8988T (cell line): ENCODE measurements at places on chromosomes 3 and 15.
A peak's percentile ranks its signal among the peaks of the same experiment; 100 is the strongest.

DNA sequence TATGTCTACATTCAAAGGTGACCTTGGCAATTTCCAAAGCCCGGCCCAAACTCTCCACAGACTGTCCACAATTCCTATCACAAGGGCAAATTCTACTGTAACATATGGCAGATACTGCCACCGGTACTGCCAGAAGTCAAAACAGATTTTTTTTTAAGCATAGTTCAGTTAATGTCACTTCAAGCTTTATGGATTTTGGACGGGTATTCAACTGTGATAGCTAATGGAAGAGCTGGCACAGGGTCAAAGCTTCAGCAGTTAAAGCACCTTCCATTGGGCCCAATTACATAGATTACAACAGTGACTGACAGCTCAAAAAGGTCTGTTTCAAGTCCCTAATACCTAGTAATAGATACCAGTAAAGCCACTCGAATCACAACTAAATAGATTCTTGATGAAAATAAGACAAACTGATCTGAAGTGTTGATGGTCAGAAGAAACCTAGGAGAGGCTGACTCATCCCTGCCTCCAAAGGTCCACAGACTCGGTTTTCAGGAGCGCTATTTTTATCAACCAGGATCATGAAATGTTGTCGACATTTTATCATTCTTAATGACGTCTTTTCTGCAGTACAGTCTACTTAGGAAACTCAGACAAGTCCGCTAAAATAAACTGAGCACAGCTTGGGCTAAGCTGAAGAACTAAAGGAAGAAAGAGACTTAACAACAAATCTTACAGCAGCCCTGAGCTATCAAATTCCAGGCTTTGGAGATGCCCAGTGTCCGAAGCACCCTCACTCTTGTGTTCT, 38.7 kb downstream of the ANXA2 start:
- DNase-seq = no peak

- DNase-seq = peak; percentile 46
Observed at GRCh38 chr3:32237670-32238452, 619 bp upstream of the CMTM8 start.

GRCh38 chr3:185421577-185422232, 58.8 kb downstream of the MAP3K13 start:
- DNase-seq = no peak

- no peak for DNase-seq
Observed at GRCh38 chr15:84835661-84836337, 18.6 kb downstream of the ALPK3 start.

GRCh38 chr3:16318176-16318575, 53.2 kb downstream of the OXNAD1 start:
- no peak for DNase-seq

GRCh38 chr3:146131616-146132410, 29.2 kb downstream of the PLOD2 start:
- DNase-seq = no peak

GRCh38 chr15:50050986-50051743, 67.9 kb downstream of the ATP8B4 start:
- DNase-seq = no peak

GRCh38 chr15:43469867-43470266, 23.1 kb downstream of the TP53BP1 start:
- DNase-seq = no peak

GRCh38 chr3:166060789-166061479, 223.7 kb upstream of the BCHE start:
- DNase-seq = no peak

- no peak for DNase-seq
Observed at GRCh38 chr3:116837483-116837882, 127.9 kb downstream of the TUSC7 start.

- no peak for DNase-seq
Observed at GRCh38 chr15:35123743-35124142, 38.6 kb upstream of the NANOGP8 start.

DNA sequence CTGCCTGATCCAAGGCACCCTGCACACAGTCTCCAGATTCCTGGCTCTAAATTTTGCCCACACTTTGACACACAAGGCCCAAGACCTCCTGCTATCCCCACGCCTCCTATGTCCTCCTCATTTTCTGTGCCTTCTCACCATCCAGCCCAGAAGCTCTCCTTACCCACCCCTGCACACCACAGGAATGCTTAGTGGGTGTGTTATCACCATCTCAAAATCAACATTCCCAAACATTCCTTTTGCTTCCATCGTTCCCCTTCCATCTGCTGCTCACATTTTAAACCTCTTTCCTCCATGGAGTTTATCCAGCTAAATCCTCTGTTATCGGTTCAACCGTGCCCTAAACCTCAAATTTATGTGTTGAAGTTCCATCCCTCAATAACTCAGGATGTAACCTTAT, 43.9 kb downstream of the DGKG start:
- DNase-seq = no peak

GRCh38 chr15:65896236-65896635, 26.9 kb downstream of the RAB11A start:
- DNase-seq = no peak

DNA sequence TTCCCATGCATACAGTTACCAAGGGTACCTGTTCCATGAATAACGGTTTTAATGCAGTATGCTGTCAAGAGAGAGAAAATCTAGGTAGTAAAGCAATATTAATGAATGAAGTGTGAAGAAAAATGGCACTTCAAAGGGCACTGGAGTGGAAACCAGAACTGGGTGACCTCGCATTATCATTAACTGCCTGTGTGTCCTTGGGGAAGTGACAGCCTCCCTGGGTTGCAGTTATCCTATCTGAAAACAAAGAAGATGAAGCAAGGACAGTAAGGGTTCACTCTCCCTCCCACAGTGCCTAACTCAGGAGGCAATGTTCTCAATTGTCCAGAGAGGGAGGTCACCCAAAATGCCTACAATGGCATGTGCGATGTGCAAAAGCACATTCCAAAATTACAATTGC, 15.1 kb downstream of the MTHFS start:
- no peak for DNase-seq

DNA sequence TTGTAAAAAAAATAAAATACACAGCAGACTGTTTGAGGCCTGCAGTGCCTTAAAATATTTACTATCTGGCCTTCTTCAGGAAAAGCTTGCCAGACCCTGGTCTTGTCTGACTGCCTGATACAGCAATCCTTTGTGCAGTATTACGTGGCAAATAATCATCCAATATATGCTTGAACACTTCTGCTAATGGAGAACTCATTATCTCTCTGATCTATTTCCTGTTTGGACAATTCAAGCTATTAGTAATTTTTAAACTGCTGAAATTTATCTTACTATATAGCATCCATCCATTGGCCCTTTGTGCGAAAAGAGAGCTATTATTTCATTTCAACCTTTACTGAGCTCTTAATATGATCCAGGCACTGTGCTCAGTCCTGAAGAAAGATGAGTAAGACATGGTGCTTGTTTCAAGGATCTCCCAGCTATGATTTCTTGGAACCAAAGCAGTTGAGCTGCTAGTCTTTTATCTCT, 15.9 kb downstream of the ATG7 start:
- DNase-seq = no peak

- no peak for DNase-seq
Observed at GRCh38 chr3:27596334-27596841, 112.2 kb upstream of the SLC4A7 start.

DNA sequence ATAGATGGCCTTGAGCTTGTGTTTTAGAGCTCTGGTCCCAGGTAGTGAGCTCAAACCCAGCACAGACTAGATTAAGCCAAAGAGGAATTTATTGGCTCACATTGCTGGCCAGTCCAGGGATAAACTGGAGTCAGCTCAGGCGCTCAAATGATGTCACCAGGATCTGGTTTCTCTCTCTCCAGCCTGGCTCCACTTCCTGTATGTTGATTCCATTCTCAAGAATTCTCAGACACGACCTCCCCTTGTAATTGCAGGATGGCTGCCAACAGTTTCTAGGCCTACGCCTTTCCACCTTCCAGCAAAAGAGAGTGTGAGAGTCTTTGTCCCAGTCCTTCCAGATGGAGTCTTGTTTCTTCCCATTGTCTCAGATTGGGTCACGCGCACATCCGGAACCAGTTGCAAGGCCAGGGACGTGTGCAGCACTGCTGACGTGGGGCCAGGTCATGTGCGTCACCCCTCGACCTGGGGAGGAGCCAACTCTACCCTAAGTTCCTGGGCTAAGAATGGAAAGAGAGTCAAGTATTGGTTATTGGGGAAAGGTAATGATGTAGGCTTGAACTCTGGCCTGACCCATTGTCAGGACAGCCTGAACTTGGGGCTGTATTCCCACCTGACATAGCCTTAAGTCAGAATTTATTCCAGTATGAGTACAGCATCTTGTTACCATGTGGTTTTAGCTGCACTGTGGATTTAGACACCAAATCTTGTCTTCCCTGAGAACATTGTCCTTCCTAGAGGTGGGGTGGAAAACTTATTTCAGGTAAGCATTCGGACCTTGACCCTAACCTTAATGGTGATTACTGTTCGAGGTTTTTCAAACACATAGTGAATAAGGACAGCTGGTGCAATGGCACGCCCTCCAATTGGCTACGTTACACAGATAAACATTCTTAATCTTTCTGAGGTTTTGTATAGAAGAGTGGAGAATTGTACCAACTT, 31.6 kb downstream of the CACNA1D start:
- no peak for DNase-seq
